ENCODE measurements at places on chromosomes 5 and 9.

DNA sequence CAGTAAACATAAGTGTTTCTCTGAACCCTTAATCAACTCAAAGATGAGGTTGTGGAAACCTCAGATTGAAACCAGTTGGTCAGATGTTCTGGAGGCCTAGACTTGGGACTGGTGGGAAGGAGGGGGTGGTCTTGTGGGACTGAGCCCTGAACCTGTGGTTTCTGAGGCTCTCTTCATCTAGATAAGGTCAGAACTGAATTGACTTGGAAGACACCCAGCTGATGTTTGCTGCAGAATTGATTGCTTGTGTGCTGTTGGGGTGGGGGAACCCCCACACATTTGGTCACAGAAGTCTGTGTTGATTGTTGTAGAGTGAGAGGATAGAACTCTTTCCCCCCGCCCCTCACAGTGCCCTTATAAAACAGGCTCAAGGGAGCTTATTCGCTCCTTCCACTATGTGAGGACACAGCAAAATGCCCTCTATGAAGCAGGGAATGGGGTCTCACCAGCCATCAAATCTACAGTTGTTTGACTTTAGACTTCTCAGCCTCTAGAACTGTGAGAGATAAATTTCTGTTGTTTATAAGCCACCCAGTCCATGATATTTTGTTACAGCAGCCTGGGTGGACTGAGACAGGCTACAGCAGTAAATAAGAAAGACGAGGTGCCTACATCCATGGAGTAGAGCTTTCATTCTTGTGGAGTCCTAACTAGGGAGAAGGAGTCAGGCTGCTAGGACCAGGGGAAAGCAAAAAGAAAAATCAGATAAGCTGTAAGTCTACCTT is 25.7 kb upstream of the UGCG start:
- no peak for DNase-seq

DNA sequence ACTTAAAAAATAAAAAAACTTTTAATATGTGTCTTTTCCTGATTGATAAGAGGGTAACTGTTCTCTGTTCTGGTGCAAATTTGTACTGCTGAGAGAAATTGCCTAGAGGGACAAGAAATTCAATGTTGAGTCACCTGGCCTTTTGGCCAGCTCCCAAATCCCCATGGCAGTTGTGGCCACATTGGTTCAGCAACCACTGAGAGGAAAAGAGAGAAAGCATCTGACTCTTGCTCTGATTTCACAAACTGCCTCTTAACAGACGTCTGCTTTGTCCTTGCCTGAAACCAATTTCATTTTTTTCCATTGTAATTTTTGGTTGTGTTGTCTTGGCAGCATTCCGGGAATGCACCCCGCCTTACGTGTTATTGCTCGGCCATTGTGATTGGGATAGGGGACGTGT is 42.4 kb downstream of the NTRK2 start:
- DNase-seq = no peak

DNA sequence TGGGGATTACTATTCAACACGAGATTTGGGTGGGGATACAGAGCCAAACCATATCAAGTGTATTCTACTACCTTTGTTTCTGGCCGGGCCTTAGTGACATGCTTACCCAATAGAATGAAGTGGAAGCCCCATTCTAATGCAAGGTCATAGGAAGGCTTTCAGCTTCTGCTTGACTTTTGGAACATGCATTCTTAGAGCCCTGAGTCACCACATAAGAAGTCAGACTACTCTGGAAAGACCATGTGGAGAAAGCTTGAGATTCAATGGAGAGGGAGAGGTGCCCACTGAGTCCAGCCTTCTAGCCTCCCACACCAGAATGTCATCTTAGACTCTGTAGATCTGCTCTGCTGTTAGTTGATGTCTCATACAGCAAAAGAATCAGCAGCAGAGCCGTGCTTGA is 155.7 kb upstream of the FBN2 start:
- DNase-seq = no peak

DNA sequence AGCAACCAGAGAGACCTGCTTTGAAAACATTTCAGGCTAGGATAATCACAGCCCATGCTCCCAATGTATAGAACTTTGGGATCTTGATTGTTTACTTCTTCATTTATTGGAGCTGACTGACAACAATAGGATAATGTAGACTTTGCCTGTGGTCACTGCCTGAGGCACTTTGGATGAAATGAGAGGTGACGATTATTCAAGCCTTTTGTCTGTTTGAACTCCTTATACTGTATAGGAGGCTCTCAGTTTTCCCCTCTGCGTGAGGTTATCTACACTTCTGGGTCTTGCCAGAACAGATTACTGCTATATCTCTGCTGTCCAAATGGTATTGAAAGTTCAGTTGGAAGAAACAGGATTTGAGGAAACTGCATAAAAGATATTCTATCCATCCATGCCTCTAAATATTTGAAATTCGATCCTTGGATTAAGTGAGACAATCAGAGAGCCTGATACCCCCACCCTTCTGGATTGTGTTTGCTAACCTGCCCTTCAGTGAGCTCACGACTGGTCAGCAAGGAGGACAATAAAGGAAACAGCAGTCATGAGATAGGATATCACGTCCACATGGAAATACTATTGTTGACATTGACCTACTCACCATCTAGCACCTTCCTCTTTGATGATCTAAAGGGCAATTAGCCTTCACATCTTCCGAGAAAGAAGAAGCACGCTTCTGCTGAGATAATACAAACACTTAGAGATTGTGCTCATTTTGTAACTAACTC is 98.1 kb downstream of the DOCK8 start:
- no peak for DNase-seq

- no peak for DNase-seq
Measured at GRCh38 chr9:131849391-131849790, 109.5 kb upstream of the RAPGEF1 start.

DNA sequence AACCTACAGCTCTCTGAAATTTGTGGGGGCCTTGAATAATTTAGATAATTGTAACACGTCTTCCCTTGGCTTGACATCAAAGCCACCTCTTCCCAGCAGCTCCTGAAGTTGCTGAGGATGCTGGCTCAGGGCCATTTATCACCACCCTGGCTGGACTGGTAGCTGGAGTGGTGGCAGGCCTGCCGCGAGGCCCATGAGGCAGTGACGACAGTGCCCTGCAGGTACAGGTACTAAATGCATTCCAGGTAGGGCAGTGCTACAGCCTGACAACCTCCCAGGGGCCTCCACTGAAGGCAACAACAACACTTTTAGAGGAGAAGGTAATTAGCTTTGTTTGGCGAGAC is 270.2 kb upstream of the KLF4 start:
- DNase-seq = no peak

DNA sequence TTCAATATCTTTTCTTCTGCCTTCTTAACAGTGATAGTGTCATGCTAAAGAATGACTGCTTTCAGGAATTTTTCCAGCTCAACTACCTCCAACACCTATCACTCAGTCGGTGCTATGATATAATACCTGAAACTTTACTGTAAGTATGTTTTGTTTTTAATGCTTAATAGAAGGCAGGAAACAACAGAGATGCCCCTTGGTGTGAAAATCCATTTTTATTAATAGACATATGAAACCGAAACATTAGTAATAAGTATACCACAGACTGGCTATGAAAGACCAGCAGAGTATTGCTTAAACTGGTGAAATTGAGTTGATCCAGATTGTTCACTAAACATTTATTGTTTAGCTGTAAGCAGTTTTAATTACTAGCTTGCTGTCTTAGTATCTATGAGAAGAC is 25.2 kb downstream of the SKP2 start:
- DNase-seq = no peak

- DNase-seq = no peak
Measured at GRCh38 chr9:129909851-129910250, 74.6 kb downstream of the USP20 start.

GRCh38 chr5:137735555-137736284 is at the start of gene KLHL3:
KLHL3 (minus strand) TSS chr5:137736089; CDS start chr5:137735646, 443 bp downstream.
- DNase-seq = no peak

GRCh38 chr9:91992461-91993041 is 42.5 kb upstream of the ROR2 start:
- no peak for DNase-seq

DNA sequence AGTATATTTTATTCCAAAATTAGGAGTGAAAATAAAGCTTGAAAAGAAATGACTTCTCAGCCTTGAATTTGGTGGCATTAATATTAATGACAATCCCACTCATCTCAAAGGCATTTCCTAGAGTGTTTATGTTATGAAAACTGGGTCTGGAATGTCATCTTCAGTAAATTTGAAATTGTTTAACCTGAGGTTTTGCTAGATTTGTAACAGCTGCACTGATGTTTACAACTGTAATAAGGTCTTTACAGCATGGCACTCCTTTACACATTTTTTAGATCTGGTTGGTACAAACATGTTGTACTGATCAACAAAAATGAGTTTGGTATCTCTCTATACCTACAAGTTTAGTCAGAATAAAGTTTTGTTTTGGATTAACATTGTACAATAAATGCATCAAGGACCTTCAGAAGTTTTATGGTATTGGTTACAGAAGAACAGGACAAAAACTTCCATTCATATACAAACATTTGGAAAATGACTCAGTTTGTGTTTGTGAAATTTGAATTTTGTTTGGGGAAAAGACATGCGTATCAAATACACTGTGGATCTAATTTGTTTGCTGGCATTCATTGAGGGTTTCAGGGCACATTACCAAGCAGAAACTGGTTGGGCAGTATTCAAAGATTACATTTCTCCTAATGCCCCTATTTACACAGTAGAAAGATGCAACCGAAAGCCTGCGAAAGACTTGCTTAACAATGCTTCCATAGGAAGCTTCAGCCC is 11.6 kb downstream of the FANCC start:
- no peak for DNase-seq

DNA sequence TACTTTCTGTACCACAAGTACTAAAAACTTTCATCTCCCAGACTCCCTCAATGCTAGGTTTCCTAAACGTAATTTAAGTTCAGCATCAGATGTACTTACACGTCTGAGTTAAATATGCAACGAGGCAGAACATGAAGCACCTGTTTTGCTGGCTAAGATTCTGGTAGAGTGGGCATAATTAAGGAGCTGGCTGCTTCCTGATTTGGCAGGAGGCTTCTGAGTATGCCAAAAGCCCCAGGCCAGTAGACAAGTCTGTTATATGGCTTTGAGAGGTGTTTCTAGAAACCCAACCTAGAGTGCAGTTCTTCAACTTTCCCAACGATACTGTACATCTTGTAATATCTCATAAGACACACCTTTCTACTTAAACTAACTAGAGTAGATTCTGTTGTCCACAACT is 13.6 kb downstream of the TICAM2 start:
- no peak for DNase-seq

DNA sequence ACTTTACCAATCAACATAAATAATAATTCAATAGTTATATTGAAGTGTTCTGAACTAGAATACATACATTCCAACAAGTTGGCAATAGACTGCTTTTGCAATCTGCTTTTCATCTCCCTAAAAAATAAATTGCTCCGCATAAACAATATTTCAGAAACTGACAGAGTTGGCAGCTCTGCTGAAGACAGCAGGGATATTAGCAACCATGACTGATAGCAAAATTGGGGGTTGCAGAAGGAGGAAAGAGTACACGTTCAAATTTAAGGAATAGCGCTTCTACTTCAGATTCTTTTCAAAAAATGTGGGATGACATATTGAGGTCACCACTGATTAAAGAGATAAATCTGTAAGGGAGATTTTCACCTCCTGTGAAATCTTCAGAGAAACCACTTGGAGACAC is 521.2 kb downstream of the DTWD2 start:
- DNase-seq = no peak

DNA sequence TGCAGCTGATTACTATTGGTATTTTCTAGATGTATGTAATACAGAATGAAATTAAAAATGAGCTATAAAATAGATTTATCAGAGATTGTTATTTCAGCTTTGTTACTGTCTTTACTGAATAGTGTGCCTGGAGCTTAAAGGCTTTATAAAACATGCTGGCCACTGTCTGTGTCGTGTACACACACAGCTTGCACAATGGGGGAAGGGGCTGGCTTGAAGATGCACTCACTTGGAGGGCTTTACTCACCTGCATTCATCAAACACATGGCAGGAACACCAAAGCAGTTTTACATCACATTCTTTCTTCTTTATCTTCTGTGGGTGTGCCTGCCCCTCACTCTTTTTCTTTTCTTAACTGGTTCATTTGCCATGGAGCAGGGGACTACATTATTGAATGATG is 60.9 kb downstream of the TLE4 start:
- DNase-seq = no peak

DNA sequence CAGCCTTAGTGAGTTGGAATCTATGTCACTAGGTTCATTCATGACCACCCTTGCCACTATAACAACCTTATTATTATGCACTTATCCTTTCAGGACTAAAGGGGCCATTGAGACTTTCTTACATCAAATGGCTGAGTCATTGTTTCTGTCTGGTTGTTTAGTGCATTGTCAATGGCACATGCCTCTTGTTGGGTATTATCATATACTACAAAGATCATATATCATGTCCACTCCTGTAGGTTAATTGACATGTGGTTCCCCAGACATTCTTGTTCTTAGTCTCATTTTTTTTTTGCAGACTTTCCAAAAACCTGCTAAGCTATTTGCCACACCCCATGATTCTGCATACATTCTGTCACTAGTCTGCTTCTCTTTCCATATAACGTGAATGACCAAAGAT is 66.7 kb upstream of the PRDM9 start:
- DNase-seq = no peak

DNA sequence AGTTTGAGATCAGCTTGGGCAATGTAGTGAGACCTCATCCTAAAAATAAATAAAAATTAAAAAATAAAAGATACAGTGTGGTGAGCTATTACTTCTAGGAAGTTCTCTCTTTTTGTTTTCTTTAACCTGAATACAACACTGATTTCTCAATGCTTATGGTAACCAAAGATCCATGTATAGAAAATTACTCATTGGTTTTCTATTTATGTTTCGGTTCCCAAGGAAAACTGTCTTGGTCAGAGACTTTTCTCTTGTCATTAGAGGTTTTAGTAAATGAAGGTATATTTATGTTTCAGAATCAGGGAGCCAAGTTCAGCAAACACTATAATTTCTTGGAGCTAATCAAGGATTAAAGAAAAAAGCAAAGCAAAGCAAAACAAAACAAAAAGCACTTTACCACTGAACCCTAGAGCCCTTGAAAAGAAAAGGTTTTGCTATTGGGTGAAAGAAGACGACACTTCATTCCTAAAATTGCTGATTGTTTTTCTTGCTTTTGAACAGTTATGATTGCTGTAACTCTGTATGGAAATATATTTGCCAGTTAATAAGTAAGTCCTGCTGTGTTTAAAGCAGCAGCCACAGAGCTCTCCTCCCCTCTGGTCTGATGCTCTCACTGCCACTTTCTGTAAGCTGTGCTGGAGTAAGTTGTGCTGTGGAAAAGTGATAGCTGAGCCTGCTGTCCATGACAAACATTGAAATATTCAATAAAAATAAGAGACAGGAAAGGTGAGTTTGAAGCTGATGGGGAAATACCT is 298.2 kb downstream of the CD180 start:
- DNase-seq = no peak

- no peak for DNase-seq
Measured at GRCh38 chr9:101618698-101619097, 23.9 kb upstream of the PPP3R2 start.
